ENCODE measurements at places on chromosomes 16 and 17. TPM values are rescaled to one million over a fixed set of nuclear protein-coding genes. Genes with fewer than 3 reads are reported as not detected.

Gene MAF
- total RNA-seq = 0.61 TPM

Gene DOC2A
- total RNA-seq = 0.76 TPM

Gene WSCD1
- 63.7 TPM for total RNA-seq

Gene KRTAP16-1
- total RNA-seq = not detected

Gene PRR15L
- total RNA-seq = not detected

Gene ZFP90
- 27.7 TPM for total RNA-seq

Gene KIF19
- total RNA-seq = not detected

Gene PPY
- not detected for total RNA-seq

Gene SLFN14
- total RNA-seq = not detected

Gene SNX20
- total RNA-seq = not detected

Gene DEXI
- 43.2 TPM for total RNA-seq

Gene KCNJ16
- under 0.01 TPM for total RNA-seq

Gene CCDC144A
- 5.5 TPM for total RNA-seq

Gene RND2
- under 0.01 TPM for total RNA-seq

Gene MYOCD
- not detected for total RNA-seq

Gene SLC13A2
- total RNA-seq = not detected

Gene SMTNL2
- total RNA-seq = not detected

Gene HOXB2
- 3.3 TPM for total RNA-seq

Gene KRTAP9-4
- total RNA-seq = not detected

Gene SLC52A1
- total RNA-seq = under 0.01 TPM

Gene ITGAX
- total RNA-seq = 0.76 TPM

Gene BCAR1
- 91.0 TPM for total RNA-seq

Gene SULT1A4
- 3.6 TPM for total RNA-seq

Gene ITGAD
- total RNA-seq = not detected

Gene HEATR3
- total RNA-seq = 36.3 TPM

Gene TBX21
- not detected for total RNA-seq

All from epithelial cell of umbilical artery (primary cell).